ENCODE measurements at places on chromosomes 11 and 22.

GRCh38 chr11:1453611-1454034 lies 33.0 kb downstream of the MOB2 start:
- DNase-seq: peak; percentile 17

GRCh38 chr11:72591785-72592502 lies 82.3 kb downstream of the PDE2A start:
- DNase-seq: peak; percentile 48

- no peak for DNase-seq
Measured at GRCh38 chr22:27803841-27804415, 2.4 kb upstream of the MN1 start.

- DNase-seq: no peak
Measured at GRCh38 chr11:117941163-117941707, 12.0 kb upstream of the TMPRSS13 start.
